ENCODE measurements at places on chromosomes 4 and X.

DNA sequence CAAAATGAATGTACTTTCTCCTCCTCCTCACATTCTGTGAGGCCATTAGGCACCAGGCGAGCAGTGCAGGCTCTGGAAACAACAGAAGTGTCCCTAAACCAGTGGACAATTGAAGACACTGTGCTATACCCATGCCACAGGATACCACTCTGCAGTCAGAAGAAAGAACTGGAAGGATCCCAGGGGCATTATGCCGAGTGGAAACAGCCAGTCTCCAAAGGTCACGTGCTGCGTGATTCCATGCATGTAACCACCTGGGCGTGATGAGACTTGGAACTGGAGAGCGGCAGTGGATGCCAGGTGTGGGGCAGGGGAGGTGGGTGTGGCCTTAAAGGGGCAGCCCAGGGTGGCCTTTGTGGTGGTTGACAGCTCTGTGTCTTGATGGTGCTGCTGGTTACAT, 139.4 kb downstream of the EVC2 start:
- no peak for DNase-seq

- no peak for DNase-seq
Observed at GRCh38 chr4:9771034-9771433, 10.4 kb upstream of the DRD5 start.

GRCh38 chr4:178271386-178271785, 829.1 kb upstream of the AGA start:
- no peak for DNase-seq

GRCh38 chr4:145521282-145521681, 39.6 kb downstream of the SMAD1 start:
- no peak for DNase-seq

DNA sequence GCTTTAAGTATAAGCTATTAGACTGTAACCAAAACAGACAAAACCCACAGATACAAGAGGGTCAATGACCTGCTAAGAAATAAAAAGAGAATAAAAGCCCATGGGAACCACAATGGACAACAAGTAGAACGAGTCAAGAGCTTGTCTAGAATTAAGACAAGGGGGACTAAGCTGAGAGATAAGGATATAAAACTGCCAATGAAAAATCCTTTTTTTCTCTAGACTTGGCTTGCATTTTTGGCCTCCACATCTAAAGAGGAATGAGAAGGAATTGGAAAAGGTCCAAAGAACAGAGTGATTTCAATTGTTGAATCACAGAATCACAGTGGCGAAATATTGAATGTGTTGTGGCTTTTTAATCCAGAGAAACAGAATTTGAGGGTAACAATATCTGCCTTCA, 135.7 kb downstream of the QDPR start:
- DNase-seq = no peak

- DNase-seq = no peak
Observed at GRCh38 chr4:181970366-181970765, 272.8 kb upstream of the TENM3 start.

DNA sequence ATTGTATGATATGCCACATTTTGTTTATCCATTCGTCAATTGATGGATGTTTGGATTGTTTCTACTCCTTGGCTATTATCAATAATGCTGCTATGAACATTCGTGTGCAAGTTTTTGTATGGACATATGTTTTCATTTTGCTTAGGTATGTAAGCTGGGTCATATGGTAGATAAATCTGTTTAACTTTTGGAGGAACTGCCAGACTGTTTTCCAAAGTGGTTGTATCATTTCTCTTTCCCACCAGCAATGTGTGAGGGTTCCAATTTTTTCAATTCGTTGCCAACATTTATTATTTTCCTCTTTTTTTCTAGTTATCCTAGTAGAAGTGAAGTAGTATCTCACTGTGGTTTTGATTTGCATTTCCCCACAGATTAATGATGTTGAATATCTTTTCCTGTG, 71.8 kb downstream of the DIAPH2 start:
- no peak for DNase-seq

- DNase-seq = no peak
Observed at GRCh38 chr4:145808021-145808650, 128.2 kb downstream of the C4orf51 start.

GRCh38 chr4:88865046-88865445, 167.4 kb upstream of the NAP1L5 start:
- DNase-seq = no peak

DNA sequence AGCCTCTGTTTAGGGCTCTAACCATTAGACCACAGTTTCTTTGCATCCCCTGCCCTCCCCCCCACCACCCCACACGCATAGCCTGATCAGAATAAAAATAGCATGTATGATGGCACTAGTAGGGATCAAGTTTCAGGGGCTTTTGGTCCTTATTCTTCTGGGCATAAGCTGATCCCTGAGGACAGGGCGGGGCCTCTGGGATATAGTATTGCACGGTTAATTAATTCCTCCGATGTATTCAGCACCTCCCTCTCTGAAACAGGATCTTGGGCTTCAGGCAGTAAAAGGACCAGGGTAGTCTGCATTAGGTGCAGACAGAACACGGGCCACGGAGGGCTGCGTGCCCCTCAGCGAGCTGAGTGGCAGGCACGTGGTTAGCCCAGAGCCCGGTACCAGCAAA, 57.1 kb downstream of the ELF4 start:
- no peak for DNase-seq

GRCh38 chrX:150038315-150038714, 100.0 kb upstream of the EOLA2 start:
- DNase-seq = no peak

- DNase-seq = no peak
Observed at GRCh38 chrX:2514131-2514530, 13.4 kb upstream of the DHRSX start.

GRCh38 chr4:112279882-112280315, 5.8 kb downstream of the TIFA start:
- DNase-seq = no peak

- no peak for DNase-seq
Observed at GRCh38 chrX:137982472-137983172, 416.7 kb downstream of the ZIC3 start.

DNA sequence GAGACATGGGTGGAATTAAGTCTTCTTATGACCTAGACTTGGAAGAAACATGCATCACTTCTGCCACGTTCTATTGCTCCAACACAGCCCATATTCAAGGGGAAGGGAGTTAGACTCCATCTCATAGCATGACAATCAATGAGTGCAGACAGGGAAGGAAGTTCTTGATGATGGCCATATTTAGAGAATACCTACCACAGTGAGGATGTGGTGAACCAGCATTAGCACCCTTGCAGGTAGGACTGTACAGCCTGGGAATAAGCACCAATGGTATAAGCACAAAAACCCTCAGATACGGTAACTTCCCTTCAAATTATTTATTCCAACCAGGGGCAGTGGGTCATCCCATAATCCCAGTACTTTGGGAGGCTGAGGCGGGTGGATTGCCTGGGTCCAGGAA, 29.8 kb downstream of the PAGE2 start:
- no peak for DNase-seq

DNA sequence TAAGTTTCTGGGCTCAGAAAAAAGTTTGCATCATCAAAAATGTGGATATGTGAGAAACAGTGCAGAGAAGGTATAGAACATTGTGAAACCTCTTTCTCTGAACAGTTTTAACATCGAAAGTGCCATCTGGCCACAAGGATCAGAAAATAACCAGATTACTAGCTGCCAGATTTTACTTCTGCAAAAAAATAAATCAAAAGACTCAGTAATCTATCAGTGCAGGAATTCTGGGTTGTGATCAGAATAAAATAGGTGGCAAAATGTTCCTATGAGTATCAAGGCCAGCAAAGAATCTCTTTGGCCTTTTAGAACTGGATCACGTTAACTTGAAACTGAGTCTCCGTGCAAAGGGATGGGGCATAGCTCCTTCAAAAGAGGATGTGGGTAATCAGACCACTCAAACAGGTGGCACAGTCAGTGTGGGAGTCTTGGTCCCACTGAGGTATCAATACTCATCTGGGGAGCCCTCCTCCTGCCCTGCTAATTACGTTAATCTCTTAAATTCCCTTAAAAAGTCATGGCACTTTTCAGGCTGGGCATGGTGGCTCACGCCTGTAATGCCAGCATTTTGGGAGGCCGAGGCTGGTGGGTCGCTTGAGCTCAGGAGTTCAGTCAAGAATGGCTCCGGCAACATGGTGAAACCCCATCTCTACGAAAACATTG, 26.7 kb upstream of the RBM47 start:
- DNase-seq = no peak

- DNase-seq = no peak
Observed at GRCh38 chr4:133493776-133494175, 344.7 kb downstream of the PCDH10 start.

DNA sequence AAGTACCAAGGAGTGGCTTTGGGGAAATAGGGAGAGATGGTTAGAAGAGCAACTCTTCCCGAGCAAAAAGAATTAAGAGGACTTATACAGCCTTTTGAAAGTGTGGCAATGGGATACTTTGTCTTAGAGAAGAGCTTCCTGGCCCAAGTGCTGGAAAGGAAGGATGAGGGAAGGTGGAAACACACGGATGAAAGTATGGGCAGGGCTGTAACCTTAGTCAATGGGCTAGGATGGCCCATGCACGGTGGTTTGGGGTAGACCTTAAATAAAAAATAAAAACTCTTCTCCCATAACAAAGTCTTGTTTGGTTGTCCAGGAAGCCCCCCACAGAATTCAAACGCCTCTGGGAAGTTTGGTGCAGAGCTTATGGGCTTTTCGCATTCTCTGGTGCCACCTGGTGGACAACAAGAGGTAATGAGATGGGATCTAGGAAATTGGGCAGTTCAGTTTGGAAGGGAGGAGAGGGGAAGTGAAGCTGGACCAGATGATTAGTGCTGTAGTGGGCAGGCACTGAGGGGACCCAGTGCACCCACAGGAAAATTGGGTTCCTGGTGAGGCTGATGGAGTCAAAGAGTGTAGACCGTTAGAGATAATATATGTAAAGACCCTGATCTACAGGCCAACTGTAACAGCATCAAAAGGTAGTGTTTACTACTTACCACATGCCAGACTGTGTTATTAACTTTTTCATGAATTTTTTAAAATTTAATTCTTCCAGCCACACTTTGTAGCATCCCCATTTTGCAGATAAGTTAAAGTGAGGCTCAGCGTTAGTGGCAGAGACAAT, 13.8 kb upstream of the ENOX2 start:
- peak; percentile 8 for DNase-seq

DNA sequence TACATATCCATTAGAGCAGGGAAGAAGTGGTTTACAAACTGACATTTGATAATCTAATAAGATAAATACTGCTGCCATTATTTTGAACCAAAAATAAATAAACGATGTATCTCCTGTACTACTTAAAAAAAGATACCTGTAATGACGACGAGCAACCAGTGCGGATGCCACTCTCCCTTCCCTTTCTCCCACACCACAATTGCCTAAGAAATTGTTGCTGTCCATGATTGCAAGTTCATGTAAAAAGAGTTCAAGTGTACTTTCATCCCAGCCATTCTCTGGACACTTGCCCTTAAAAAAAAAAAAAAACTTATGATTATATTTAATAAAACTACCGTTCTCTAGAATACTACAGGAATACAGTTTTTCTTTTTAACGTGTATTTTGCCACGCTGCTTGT, 1.4 kb downstream of the SEPSECS start:
- no peak for DNase-seq

GRCh38 chr4:183182873-183183725, 84.0 kb downstream of the WWC2 start:
- no peak for DNase-seq

DNA sequence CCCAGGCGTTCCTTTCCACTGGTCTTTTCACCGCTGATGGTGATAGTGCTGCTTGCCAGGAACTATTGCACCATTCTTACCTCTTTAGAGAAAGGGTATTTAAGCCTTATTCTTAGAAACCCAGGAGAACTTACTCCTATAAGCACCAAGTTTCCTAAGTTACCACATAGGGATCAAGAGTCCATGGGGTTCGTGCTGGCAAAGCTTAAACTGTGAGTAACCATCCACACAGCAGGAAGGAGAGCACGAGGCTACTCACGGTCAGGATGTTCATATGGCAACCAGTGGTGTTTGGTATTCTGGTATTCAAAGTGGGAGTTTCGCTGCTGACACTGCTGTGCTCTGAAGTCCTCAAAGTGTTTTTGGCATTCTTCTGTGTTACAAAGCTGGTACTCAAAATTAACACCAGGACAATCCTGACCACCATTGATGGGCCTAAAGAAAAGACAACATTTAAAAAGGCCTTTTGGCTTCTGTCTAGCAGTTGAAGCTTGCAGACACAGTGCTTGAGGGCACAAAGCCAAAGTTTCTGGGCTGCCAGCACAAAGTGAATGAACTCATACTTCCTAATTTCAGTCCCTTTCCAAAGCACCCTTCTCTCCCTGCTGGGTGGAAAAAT, 256.9 kb downstream of the ADAMTS3 start:
- DNase-seq = no peak

GRCh38 chr4:139684351-139684750, 18.7 kb downstream of the MGST2 start:
- no peak for DNase-seq

GRCh38 chr4:42844422-42845070, 48.0 kb upstream of the GRXCR1 start:
- DNase-seq = no peak

DNA sequence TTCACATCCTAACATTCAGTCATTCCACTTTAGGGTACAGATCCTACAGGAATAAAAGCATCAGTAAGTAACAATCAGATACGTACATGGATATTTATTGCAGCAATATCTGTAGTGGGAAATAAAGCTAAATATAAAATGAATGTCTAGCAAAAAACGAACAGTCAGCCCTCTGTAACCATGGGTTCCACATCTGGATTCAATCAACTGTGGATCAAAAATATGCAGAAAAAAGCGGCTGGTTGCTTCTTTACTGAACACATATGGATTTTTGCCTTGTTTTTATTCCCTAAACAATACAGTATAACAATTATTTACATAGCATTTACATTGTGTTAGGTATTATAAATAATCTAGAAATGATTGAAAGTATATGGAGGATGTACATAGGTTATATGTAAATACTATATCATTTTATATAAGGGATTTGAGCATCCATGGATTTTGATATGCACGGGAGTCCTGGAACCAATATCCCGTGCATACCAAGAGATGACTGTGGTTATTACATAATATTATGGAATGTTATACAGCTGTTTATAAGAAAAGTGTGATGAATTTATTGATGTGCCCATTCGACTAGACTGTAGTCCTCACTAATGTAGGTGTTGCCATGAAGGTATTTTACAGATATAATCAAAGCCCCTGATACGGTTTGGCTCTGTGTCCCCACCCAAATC, 132.8 kb downstream of the ARHGEF9 start:
- no peak for DNase-seq

DNA sequence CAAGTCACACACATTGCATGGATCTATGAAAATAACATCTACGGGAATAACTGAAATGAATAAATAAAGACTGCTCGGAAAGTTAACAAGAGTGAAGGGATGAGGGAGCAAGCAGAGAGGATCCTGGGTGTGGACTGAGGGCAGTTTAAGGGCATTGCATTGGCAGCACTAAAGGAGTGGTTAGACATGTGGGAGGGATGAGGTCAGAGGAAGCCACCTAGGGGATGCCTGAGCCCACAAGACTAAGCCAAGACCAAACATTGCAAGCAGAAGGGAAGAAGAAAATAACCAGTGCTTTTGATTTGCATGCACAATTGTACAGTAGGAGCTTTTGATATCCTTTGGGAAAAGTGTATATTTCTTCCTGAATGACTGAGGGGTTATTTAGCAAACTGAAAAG, 106.1 kb downstream of the MSL3 start:
- DNase-seq = no peak
